ENCODE measurements at places on chromosomes 7 and 10. TPM values are rescaled to one million over a fixed set of nuclear protein-coding genes. Genes with fewer than 3 reads are reported as not detected.

The GBX1 gene
- total RNA-seq, result not detected

The DEPP1 gene
- total RNA-seq, result 1.5 TPM

The MKX gene
- not detected for total RNA-seq

The ZNF804B gene
- not detected for total RNA-seq

The PLA2G12B gene
- total RNA-seq, result not detected

The ZNF862 gene
- 14.6 TPM for total RNA-seq

The IRF5 gene
- total RNA-seq, result 26.0 TPM

The PIK3CG gene
- total RNA-seq, result 36.6 TPM

The ARID5B gene
- total RNA-seq, result 35.7 TPM

The PVRIG gene
- total RNA-seq, result 21.7 TPM

The ASAH2 gene
- 1.7 TPM for total RNA-seq

GRCh38 chr7:106749165-106749564 lies 88.2 kb upstream of the CCDC71L start:
- no peak overlapping the region for H3K4me3 ChIP-seq
- H3K4me1 ChIP-seq, result peaks cover 18% of the 10 kb centered on the region
- no peaks in the 10 kb centered on the region for H3K36me3 ChIP-seq
- no peaks in the 10 kb centered on the region for H3K27me3 ChIP-seq
- DNase-seq, result no peak

GRCh38 chr7:19133390-19133789 lies 11.8 kb downstream of the FERD3L start:
- H3K27ac ChIP-seq, result no peak overlapping the region
- no peak overlapping the region for H3K4me3 ChIP-seq
- H3K36me3 ChIP-seq, result no peaks in the 10 kb centered on the region
- no peak for DNase-seq
- no peaks in the 10 kb centered on the region for H3K27me3 ChIP-seq
- no peaks in the 10 kb centered on the region for H3K4me1 ChIP-seq

- H3K4me1 ChIP-seq, result no peaks in the 10 kb centered on the region
- no peak overlapping the region for H3K27ac ChIP-seq
- H3K36me3 ChIP-seq, result no peaks in the 10 kb centered on the region
- no peak overlapping the region for H3K4me3 ChIP-seq
- DNase-seq, result no peak
- peaks cover 23% of the 10 kb centered on the region for H3K27me3 ChIP-seq
Observed at GRCh38 chr10:95408983-95409873, 118.4 kb upstream of the PDLIM1 start.

GRCh38 chr10:75774783-75775490 lies 343.5 kb downstream of the LRMDA start:
- no peak overlapping the region for H3K27ac ChIP-seq
- no peak overlapping the region for H3K4me3 ChIP-seq
- peaks cover 9% of the 10 kb centered on the region for H3K27me3 ChIP-seq
- H3K36me3 ChIP-seq, result no peaks in the 10 kb centered on the region

DNA sequence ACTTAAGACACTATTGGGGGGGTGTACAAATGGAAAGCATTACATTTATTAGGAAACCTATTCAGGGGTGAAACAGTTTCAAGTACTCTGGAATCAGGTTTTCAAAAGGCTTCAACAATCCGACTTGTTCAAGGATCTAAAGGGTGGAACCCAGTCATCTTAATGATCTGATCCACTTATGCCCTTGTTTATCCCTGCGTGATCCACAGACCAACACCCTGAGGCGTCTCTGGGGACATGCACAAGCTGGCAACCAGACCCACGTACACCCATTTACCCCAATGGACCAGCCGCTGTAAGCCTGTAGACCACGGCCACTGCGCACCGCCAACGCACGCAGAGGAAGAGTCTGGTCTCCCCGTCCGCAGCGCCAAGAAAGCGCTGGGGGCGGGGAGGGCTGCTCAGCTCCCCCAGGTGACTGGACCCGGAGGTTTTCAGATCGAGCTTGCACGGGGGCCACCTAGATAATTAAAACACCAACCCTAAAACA lies 13.4 kb downstream of the HNRNPF start:
- peak overlapping the region; percentile 85 for H3K4me3 ChIP-seq
- H3K27me3 ChIP-seq, result no peaks in the 10 kb centered on the region
- peaks cover 54% of the 10 kb centered on the region for H3K4me1 ChIP-seq
- DNase-seq, result no peak
- H3K36me3 ChIP-seq, result peaks cover 84% of the 10 kb centered on the region

- peaks cover 84% of the 10 kb centered on the region for H3K36me3 ChIP-seq
- no peak for DNase-seq
- peak overlapping the region; percentile 4 for H3K27ac ChIP-seq
- peaks cover 19% of the 10 kb centered on the region for H3K4me1 ChIP-seq
- no peak overlapping the region for H3K4me3 ChIP-seq
Observed at GRCh38 chr10:86439544-86439943, 72.9 kb upstream of the GRID1 start.

DNA sequence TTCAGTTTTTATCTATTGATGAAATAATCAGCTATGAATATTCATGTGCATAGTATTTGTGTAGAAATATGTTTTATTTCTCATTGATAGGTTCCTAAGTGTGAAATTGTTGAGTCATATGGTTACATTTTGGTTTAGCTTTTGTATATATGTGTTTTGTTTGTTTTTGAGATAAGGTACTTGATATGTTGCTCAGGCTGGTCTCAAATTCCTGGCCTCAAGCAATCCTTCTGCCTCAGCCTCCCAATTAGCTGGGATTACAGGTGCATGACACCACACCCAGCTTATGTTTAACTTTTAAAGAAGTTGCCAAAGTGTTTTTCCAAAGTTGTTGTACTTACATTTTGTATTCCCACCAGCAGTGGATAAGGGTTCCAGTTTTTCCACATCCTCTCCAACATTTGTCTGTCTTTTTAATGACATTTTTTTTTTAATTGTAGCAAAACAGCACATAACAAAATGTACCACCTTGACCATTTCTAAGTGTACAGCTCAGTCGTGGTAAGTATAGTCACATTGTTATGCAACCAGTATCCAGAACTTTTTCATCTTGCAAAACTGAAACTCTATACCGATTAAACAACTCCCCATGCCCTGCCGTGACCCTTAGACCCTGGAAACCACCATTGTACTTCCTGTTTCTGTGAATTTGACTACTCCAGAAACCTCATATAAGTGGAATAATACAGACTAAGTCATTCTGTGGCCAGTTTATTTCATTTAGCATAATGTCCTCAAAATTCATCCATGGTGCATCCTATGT lies 12.6 kb upstream of the UBE2D1 start:
- peaks cover 7% of the 10 kb centered on the region for H3K4me1 ChIP-seq
- no peak for DNase-seq
- H3K36me3 ChIP-seq, result no peaks in the 10 kb centered on the region
- peaks cover 14% of the 10 kb centered on the region for H3K27me3 ChIP-seq
- H3K27ac ChIP-seq, result no peak overlapping the region

GRCh38 chr7:34838329-34838728 lies 180.3 kb downstream of the NPSR1 start:
- no peaks in the 10 kb centered on the region for H3K36me3 ChIP-seq
- no peak for DNase-seq
- H3K4me1 ChIP-seq, result no peaks in the 10 kb centered on the region
- H3K4me3 ChIP-seq, result no peak overlapping the region
- peaks cover 4% of the 10 kb centered on the region for H3K27me3 ChIP-seq

- DNase-seq, result no peak
- peaks cover 4% of the 10 kb centered on the region for H3K36me3 ChIP-seq
- H3K27ac ChIP-seq, result no peak overlapping the region
- no peaks in the 10 kb centered on the region for H3K4me1 ChIP-seq
Observed at GRCh38 chr7:17921857-17922416, 18.4 kb downstream of the SNX13 start.

- peaks cover 22% of the 10 kb centered on the region for H3K36me3 ChIP-seq
- no peaks in the 10 kb centered on the region for H3K27me3 ChIP-seq
- no peak overlapping the region for H3K4me3 ChIP-seq
- H3K4me1 ChIP-seq, result peaks cover 51% of the 10 kb centered on the region
- H3K27ac ChIP-seq, result no peak overlapping the region
- no peak for DNase-seq
Observed at GRCh38 chr7:23353172-23353571, 54.0 kb downstream of the MALSU1 start.

GRCh38 chr7:142885311-142886230 lies at the start of gene TRPV6:
Gene TRPV6 (minus strand): TSS chr7:142885745.
- H3K27ac ChIP-seq, result no peak within 1 kb of the TSS
- no peaks in the 10 kb centered on the region for H3K36me3 ChIP-seq
- no peaks in the 10 kb centered on the region for H3K4me1 ChIP-seq
- H3K4me3 ChIP-seq, result no peak within 1 kb of the TSS

GRCh38 chr10:114550756-114551635 lies 107.1 kb downstream of the ABLIM1 start:
- H3K4me3 ChIP-seq, result no peak overlapping the region
- H3K27me3 ChIP-seq, result peaks cover 2% of the 10 kb centered on the region
- no peak overlapping the region for H3K27ac ChIP-seq
- DNase-seq, result no peak
- no peaks in the 10 kb centered on the region for H3K36me3 ChIP-seq

DNA sequence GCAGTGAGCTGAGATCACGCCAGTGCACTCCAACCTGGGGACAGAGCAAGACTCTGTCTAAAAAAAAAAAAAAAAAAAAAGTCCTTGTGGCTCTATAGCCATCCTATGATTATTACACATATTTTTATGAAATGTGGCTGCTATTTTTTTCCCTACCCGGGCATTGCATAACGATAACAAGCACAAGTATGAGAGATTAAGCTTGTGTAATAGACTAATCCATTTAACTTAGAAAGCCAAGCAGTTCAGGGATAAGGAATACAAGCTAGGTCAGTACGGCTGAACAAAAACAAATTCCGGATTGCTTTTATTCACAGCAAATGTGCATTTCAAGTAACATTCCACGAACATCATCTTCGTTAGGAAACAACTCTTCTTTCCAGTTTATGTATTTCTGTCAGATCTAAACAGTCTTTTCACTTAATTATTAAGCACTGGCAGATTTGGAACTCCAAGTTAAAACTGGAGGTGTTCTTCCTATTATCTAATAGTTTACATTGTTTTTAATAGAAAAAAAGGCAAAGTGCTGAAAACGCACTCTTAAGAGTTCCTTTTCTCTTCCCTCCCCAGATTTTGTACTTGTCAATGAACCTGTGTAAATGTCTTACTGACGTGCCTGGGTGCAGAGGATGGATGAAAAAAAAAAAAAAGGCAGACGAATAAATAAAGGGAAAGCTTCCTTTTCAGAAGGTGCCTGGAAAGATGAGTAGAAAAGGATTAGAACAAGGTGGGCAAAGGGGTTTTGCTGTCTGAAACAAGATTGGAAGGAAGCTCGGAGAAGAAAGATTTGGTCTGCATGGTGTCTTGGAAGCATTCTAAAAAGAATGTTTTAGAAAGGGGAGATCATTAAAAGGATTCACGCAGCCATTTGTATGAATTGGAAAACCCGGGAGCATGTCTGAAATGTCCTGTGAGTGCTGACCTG lies 81.1 kb downstream of the PRTFDC1 start:
- no peak overlapping the region for H3K4me3 ChIP-seq
- DNase-seq, result no peak
- no peak overlapping the region for H3K27ac ChIP-seq
- peaks cover 11% of the 10 kb centered on the region for H3K4me1 ChIP-seq
- peaks cover 4% of the 10 kb centered on the region for H3K36me3 ChIP-seq

- H3K27ac ChIP-seq, result no peak overlapping the region
- no peaks in the 10 kb centered on the region for H3K4me1 ChIP-seq
- H3K36me3 ChIP-seq, result no peaks in the 10 kb centered on the region
- DNase-seq, result no peak
Observed at GRCh38 chr7:55028011-55028410, 9.2 kb downstream of the EGFR start.

GRCh38 chr10:43049081-43049551 lies 27.8 kb upstream of the RET start:
- no peak overlapping the region for H3K27ac ChIP-seq
- no peaks in the 10 kb centered on the region for H3K36me3 ChIP-seq
- peaks cover 10% of the 10 kb centered on the region for H3K27me3 ChIP-seq

DNA sequence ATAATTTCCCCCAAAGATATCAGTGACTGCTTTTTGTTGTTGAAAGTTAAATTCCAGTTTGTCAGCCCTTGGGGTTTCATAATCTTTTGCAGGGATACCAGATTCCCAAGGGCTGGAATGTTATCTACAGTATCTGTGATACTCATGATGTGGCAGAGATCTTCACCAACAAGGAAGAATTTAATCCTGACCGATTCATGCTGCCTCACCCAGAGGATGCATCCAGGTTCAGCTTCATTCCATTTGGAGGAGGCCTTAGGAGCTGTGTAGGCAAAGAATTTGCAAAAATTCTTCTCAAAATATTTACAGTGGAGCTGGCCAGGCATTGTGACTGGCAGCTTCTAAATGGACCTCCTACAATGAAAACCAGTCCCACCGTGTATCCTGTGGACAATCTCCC lies 3.2 kb downstream of the CYP26A1 start:
- H3K4me1 ChIP-seq, result peaks cover 20% of the 10 kb centered on the region
- no peak overlapping the region for H3K4me3 ChIP-seq
- peaks cover 62% of the 10 kb centered on the region for H3K27me3 ChIP-seq
- H3K27ac ChIP-seq, result no peak overlapping the region

- H3K27me3 ChIP-seq, result no peaks in the 10 kb centered on the region
- no peak overlapping the region for H3K27ac ChIP-seq
- no peaks in the 10 kb centered on the region for H3K36me3 ChIP-seq
- no peaks in the 10 kb centered on the region for H3K4me1 ChIP-seq
- DNase-seq, result no peak
Observed at GRCh38 chr7:91463330-91463729, 199.1 kb downstream of the FZD1 start.

- H3K27ac ChIP-seq, result no peak overlapping the region
- peaks cover 15% of the 10 kb centered on the region for H3K36me3 ChIP-seq
- H3K27me3 ChIP-seq, result no peaks in the 10 kb centered on the region
- DNase-seq, result no peak
- H3K4me1 ChIP-seq, result peaks cover 3% of the 10 kb centered on the region
Observed at GRCh38 chr10:74207691-74208480, 56.9 kb downstream of the ADK start.

DNA sequence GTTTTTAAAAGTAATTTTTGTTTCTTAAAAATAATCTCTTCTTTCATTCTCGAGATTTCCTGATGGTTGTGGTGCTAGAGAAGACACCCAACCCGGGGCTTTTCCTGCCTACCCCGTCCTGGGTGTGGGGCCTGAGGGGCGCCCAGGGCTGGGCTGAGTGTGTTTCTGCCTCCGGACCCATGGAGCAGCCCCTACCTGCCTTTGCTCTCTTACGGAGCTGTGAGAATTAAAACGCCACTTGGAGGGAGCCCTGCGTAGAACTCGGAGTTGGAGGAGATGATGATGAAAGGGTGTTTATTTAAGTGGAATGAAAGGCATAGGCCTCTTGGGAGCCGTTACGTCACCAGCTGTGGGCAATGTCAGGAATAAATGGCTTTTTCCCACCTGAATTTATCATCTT lies 261.8 kb upstream of the SHH start:
- H3K4me1 ChIP-seq, result no peaks in the 10 kb centered on the region
- H3K36me3 ChIP-seq, result no peaks in the 10 kb centered on the region
